RPMI7951 (cell line): ENCODE measurements at places on chromosomes 4 and X. TPM values are rescaled to one million over a fixed set of nuclear protein-coding genes. Genes with fewer than 3 reads are reported as not detected.

The MAP9 gene
- total RNA-seq: 3.9 and 6.0 TPM in 2 replicates

The HOPX gene
- total RNA-seq: not detected in 2 replicates

The LDB2 gene
- total RNA-seq: 0.24 and 0.98 TPM in 2 replicates

The MAGT1 gene
- total RNA-seq: 130 and 164 TPM in 2 replicates

The PAK3 gene
- 0.88 and 1.1 TPM in 2 replicates for total RNA-seq

The RENBP gene
- 1.7 and 1.9 TPM in 2 replicates for total RNA-seq

The MAGEA2 gene
- total RNA-seq: 28.7 and 30.9 TPM in 2 replicates

The SPANXB1 gene
- 7.0 and 8.7 TPM in 2 replicates for total RNA-seq

The MAB21L2 gene
- 0.10 TPM in 1 of 2 replicates, not detected in the other for total RNA-seq

The EGFL6 gene
- not detected in 2 replicates for total RNA-seq

The TEX13C gene
- under 0.01 TPM in 1 of 2 replicates, not detected in the other for total RNA-seq

The DMRTC1 gene
- not detected in 2 replicates for total RNA-seq

The SFRP2 gene
- total RNA-seq: 10.5 and 14.9 TPM in 2 replicates

The ANOS1 gene
- not detected in 2 replicates for total RNA-seq

DNA sequence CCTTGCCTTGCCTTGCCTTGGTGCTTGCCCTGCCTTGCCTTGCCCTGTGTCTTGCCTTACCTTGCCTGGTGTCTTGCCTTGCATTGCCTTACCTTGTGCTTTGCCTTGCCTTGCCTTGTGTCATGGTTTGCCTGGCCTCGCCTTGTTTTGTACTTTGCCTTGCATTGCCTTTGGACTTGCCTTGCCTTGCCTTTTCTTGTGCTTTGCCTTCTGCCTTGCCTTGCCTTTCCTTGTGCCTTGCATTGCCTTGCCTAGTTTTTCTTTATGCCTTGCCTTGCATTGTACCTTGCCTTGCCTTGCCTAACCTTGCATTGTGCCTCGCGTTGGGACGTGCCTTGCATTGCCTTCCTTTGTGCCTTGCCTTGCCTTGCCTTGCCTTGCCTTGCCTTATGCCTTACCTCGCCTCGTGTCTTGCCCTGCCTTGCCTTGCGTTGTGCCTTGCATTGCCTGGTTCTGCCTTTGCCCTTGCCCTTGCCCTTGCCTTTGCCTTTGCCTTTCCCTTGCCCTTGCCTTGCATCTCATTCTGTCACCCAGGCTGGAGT, 82.8 kb downstream of the TAB3 start:
- DNase-seq: no peak

GRCh38 chrX:68983004-68983857, 154.4 kb downstream of the EFNB1 start:
- DNase-seq: no peak

- no peak for DNase-seq
These were observed 83.4 kb upstream of the COX18 start for GRCh38 chr4:73152893-73153292.

DNA sequence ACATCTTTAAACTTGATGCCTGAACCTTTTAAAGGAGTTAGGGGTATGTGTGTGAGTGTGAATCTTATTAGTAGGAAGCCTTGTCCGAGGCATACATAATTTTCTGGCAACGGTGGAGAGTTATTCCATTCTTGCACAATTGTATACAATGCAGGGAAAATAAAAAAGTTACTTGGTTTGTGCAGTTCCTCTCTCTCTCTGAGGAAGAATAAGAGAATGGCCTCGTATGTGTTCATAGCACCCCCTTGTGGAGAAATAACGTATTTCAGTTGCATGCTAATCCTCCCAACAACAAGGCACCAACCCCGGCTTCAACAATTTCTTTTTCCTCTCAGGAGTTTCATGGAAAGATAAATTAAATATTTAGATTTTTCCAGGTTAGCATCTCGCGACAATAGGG, 33.7 kb upstream of the FGF13 start:
- DNase-seq: peak; percentile 10

GRCh38 chr4:36835246-36835645, 409.3 kb upstream of the NWD2 start:
- DNase-seq: no peak

DNA sequence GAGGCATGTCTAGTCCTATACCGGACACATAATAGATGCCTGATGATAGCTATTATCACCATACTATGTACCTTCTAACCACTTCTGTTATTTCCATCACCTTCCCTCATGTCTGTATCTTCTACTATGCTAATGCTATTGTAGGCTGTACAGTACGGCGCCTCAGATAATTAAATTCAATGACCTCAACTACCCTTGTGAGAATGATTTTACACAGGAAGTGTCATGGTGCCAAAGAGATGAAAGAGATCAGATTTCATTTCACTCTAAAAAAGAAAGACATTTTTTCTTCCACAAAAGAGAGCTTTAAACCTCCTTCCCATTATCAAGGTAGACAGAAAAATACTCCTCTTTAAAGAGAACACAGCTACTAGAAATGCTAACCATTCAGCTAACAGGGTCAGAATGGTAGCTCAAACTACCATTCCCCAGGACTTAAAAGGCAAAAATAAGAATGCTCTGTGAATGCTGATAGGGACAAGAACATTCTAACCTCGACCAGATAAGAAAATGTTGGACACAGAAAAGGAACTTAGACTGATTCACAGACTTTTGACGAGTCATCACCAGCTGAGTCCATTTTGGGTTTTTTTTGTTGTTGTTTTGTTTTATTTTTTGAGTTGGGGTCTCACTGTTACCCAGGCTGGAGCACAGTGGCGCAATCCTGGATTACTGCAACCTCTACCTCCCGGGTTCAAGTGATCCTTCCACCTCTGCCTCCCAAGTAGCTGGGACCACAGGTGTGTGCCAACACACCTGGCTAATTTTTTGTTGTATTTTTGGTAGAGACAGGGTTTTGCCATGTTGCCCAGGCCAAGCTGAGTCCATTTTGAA, 99.2 kb upstream of the RAPGEF2 start:
- no peak for DNase-seq

GRCh38 chrX:9862525-9862924, 76.3 kb downstream of the SHROOM2 start:
- no peak for DNase-seq

- DNase-seq: no peak
These were observed 181.9 kb upstream of the NDP start for GRCh38 chrX:44155126-44155525.

GRCh38 chrX:5870238-5870637, 358.4 kb downstream of the NLGN4X start:
- DNase-seq: no peak

GRCh38 chr4:42428036-42428435, 30.7 kb downstream of the SHISA3 start:
- no peak for DNase-seq

DNA sequence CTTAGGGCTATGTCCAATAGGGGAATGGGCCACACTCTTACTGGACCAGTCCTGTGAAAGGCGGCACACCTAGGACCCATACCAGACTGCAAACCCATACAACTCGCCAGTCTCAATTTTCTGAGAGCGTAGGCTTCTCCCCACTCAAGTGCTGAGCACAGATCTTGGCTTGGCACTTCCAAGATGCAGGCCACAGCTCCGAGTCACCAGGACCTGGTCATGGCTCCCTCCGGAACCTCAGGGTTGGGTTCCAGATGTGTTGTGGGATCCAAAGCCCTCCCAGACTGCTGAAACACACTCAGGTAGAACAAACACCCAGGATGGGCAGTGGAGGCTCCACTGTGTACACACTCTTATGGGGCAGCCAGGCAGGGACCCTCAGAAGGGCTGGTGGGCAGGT, 103.3 kb downstream of the TMEM144 start:
- DNase-seq: no peak

DNA sequence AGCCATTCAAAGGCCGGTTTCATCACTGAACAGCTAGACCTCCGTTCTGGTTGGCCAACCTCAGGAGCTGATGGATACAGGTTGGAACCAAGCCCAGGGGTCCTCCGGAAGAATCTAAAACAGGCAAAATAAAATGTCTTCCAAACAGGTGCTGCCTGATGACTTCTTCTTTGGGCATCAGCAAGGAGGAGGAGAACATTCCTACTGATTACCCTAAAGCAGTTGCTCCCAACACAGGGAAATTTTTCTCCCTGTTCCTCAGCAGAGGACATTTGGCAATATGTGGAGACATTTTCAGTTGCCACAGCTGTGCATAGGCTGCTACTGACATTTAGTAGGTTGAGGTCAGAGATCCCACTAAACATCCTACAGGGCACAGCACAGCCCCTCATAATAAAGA, 319.3 kb upstream of the PPARGC1A start:
- DNase-seq: no peak

GRCh38 chr4:5845035-5845905, 47.6 kb downstream of the CRMP1 start:
- no peak for DNase-seq

GRCh38 chr4:75107755-75108612, 175.1 kb downstream of the PARM1 start:
- DNase-seq: no peak

- DNase-seq: no peak
These were observed 55.5 kb downstream of the SPANXN4 start for GRCh38 chrX:143081231-143081630.

- no peak for DNase-seq
These were observed at the start of gene KIAA1210 for GRCh38 chrX:119127650-119128049. TSS of gene KIAA1210 (minus strand) at chrX:119127812. CDS start at chrX:119123642, 4,170 bp downstream.

GRCh38 chr4:150136036-150136435, 57.8 kb downstream of the DCLK2 start:
- no peak for DNase-seq

DNA sequence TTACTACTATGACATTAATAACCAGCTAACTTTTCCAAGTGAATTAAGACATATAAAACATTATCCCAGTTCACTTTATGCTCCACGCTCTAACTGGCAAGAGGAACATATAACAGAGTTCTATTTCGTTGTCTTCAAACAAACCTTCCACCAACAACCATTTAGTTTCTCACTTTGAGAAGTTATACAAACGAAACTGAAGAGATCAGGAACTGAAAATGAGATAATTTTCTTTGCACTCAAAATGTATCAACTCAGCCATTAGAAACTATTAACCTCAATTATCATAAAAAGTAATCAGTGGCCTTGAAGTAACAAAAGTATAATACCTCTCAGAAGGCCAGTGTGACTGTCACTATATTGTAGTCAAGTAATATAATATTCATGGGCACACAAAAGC, 70.1 kb downstream of the CHM start:
- no peak for DNase-seq

GRCh38 chr4:1027915-1028238, 16.5 kb downstream of the FGFRL1 start:
- no peak for DNase-seq

DNA sequence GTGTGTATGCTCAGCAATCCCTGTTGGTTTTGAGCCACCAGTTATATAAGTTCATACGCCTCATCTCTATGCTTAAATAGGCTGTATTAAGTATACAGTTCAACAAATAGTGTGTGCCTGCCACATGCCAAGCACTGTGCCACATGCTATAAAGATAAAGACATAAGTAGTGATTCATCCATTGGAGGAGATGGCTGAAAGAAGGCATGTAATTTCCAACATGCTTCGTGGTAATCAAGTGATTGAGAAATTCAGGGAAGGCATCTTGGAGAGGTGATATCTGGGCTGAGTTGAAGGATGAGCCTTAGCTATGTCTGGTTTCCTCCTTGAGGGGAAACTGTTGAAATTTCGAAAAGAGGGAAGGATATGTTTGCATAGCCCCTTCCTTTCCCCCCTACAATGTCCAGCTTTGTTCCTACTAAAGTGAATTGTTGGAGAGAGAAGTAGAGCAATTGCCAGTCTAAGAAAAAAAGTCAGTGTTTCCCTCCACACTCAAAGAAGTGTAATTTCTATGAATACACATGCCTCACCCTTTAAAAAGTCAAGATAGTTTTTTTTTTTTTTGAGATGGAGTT, 96.5 kb downstream of the ARHGAP10 start:
- DNase-seq: peak; percentile 37

- DNase-seq: no peak
These were observed 732 bp downstream of the SULT1E1 start for GRCh38 chr4:69859140-69859685.

DNA sequence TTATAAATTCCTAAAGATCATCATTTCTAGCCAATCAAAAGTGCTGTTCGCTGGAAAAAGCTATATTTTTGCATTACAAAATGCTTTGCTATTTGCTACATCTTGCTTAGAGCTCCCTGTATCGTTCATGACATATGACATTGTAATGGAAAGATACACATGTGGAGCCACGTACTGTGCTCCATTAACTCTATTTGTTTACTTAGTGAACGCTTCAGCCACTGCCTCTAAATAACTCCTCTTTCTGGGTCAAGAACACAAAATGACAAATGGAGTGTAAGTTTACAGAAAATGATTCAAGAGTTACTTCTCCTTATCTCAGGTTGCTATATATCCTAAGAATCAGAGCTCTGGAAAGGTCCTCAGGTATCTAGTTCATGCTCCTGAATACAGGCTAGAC, 329.1 kb upstream of the SMIM31 start:
- no peak for DNase-seq

DNA sequence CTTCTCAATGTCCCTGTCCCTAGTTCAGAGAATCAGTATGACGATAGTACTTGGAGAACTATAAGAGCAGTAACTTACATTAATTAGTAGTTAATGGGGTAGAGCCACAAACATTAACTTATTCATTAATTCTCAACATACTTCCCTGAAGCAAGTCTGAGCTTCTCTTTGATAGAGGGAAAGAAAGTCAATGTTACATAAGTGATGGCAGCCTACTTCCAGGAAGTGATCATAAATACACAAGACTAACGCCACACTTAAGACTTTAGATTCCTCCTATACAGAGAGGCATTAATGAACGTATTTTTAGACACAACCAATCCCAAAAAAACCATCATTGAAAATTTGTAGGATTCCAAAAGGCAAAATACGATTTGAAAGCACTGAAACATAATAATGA, 33.8 kb downstream of the TSPAN5 start:
- DNase-seq: no peak
